ENCODE measurements at places on chromosomes 12 and 14. TPM values are rescaled to one million over a fixed set of nuclear protein-coding genes. Genes with fewer than 3 reads are reported as not detected.

MED13L gene
- 171 TPM for total RNA-seq

GARIN6 gene
- total RNA-seq = not detected

DNA sequence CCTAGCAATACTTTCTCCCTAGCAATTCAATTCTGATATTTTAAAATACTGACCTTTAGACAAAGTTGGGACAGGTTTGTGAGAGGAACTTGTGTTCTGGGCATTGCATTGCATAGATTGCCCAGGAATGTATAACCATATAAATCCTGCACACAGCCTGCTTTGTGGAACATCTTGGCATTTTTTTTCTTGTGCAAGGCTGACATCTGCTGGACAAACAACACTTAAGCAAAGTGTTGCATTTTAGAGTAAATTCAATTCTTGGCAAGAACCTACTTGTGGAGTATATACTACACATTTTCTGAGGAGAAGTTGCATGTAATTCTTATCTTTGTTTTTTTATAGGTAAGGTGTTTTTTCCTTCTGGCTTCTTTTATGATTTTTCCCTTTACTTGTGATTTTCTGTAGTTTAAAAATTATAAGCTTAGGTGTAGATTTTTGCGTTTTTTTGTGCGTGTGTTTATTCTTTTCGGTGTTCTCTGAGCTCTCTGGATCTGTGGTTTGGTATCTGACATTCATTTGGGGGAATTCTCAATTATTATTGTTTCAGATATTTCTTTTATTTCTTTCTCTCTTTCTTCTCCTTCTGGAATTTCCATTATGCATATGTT is 26.4 kb downstream of the TESPA1 start:
- peak; percentile 47 for DNase-seq

DNA sequence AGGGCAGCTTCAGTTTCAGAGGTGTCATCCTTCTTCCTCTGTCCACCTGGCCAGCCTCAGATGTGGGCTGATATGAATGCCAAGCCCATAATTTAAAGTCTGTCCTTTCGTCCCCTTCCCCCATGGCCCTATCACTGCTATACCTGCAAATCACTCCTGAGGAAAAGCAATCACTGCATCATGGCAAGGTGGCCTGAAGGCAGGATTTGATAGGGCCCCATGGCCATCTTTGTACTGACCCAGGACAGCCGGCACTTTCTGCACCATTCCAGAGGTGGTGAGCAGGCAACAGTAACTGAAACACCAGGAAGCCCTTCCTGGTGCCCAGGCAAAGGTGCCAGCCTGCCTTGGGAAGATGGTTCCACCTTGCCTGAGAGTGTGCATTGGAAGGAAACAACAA is 60.8 kb downstream of the ANO2 start:
- DNase-seq = no peak

All from skin of body (tissue), 3 donors.